ENCODE measurements at places on chromosomes 4 and X. TPM values are rescaled to one million over a fixed set of nuclear protein-coding genes. Genes with fewer than 3 reads are reported as not detected.

GRCh38 chr4:66681962-66682361 lies 863.3 kb downstream of the CENPC start:
- DNase-seq, result no peak

DNA sequence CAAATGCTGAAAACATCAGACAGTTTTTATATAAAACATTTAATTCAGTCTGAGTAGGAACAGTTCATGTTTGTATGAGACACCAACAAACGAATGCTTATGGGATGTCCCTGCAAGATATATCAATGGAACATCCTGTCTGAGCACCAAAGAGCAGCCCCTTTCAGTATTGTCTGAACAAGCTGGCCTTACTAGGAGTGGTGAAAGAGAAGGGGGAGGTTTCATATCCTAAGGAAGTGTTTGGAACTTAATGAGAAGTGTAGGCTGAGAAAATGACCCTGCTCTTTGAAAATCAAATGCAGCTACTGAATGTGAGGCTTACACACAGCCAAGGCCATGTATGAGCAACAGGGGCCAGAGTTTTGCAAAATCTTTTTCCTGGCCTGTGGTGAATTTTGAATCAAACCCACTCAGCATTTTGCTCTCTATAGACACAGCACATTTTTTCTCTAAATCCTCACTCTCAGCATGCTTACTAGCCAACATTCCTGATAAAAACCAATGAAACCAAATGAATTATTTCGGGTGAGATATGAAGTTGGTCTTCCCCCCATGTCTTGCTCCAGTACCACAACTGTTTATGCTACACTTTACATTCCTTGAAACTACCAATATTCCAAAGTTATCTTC lies 119.4 kb downstream of the LUZP4 start:
- no peak for DNase-seq

- no peak for DNase-seq
These were observed 14.5 kb downstream of the SOD3 start for GRCh38 chr4:24809815-24810405.

DNA sequence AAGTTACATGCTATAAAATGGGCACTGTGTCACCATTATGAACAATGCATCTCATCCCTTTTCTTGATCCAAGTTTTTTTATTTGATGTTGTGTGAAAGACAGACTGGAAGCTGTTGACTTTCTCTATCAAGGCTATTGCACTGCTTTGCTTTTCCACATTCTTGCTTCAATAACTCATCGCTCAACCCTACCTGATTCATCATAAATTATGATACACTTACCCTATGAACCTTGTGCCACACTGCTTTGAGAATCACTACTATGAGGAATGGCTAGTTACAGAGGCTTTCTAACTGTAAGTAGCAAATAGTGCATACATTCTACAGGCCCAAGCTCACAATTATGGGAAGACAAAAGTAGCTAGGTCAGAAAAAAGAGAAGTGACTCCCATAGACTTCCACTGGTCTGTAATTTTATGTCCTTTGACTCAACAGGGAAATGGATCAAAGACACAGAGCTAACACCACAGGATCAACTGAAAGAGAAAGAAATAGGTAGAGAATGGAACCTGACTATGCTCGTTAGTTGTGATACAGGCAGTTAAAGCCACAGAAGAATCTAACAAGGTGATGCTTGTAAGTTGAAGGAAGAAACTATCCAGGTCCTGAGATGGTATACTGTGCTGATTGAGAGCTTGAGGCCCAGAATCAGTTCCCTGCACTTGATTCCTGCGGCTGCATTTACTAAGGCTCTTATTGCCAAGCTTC lies 163.5 kb downstream of the PPP3CA start:
- no peak for DNase-seq

DNA sequence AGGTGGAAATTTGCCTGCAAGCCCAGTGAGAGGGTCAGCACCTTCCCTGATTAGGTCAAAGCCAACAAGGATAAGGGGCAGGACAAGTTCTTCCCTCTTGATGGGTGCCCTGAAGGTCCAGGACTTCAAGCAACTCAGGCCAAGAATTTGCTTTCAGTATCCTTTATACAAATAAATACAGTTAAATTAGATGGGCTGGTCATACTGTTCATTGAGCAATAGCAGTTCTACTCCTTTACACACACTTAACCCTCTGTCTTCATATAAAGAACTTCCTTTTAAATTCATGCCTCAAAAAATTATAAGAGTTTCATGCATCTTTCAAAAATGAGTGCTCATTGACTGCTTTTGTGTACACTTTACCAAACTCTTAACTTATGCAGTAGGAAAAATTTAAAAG lies 392.0 kb downstream of the SPRY1 start:
- no peak for DNase-seq

DNA sequence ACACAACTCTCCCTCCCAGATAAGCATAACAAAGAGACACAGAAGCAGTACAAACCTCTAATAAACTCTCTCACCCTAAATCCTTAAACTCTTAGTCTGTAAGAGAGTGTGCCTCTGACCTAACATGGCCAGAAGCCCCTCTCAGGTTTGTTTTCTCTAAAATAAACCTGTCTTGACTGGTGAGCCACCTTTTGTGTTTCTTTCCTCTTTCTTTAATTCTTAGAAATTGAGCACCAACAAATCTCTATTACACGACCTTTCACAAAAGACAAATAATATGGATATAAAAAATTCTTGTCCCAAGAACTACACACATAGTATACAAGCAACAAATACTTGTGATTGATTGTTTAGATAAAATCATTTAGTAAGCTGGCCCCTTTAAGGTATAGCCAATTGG lies 573.7 kb downstream of the EPHA5 start:
- DNase-seq, result no peak

- no peak for DNase-seq
These were observed 64.4 kb downstream of the DLG3 start for GRCh38 chrX:70509078-70509477.

DNA sequence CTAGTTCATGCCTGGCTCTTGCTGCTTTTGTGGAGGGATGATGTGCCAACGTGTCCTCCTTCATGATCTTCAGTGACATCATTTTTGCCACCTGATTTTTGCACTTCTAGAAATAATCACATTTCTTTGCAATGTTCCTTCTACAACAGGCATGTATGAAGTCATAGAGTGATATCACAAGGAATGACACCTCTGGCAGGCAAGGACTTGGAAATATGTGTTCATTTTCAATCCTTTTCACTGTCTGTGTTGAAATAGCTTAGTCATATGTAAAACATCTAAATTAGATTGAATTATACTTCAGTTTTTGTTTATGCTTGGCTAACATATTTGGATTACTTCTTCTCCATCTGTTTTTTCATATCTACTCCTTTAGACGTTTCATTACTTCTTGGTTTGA lies 221.2 kb upstream of the STK26 start:
- DNase-seq, result no peak

- DNase-seq, result no peak
These were observed 205.6 kb upstream of the EOLA2 start for GRCh38 chrX:150143721-150144440.

LEF1 gene
- 0.58 TPM for total RNA-seq

NHS gene
- 2.7 TPM for total RNA-seq

DNA sequence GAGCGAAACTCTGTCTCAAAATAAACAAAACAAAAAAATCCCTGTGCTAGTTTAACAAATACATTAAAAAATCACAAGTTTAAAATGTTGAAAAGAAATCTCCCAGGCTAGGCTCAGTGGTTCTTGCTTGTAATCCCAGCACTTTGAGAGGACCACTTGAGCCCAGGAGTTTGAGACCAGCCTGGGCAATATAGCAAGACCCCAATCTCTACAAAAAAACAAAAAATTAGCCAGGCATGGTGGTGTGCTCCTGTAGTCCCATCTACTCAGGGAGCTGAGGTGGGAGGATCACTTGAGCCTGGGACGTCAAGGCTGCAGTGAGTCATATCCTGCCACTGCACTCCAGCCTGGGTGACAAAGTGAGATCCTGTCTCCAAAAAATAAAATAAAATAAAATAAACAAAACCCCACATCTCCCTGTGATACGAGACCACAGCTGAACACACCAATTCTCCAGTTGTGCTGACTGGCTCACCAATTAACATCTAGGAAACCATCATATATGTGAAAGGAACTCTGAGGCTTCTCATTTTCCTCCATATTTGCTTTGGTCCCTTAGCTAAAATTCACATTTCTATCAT lies 7.3 kb downstream of the RPS4X start:
- no peak for DNase-seq

FANCB gene
- total RNA-seq, result 1.5 TPM

DNA sequence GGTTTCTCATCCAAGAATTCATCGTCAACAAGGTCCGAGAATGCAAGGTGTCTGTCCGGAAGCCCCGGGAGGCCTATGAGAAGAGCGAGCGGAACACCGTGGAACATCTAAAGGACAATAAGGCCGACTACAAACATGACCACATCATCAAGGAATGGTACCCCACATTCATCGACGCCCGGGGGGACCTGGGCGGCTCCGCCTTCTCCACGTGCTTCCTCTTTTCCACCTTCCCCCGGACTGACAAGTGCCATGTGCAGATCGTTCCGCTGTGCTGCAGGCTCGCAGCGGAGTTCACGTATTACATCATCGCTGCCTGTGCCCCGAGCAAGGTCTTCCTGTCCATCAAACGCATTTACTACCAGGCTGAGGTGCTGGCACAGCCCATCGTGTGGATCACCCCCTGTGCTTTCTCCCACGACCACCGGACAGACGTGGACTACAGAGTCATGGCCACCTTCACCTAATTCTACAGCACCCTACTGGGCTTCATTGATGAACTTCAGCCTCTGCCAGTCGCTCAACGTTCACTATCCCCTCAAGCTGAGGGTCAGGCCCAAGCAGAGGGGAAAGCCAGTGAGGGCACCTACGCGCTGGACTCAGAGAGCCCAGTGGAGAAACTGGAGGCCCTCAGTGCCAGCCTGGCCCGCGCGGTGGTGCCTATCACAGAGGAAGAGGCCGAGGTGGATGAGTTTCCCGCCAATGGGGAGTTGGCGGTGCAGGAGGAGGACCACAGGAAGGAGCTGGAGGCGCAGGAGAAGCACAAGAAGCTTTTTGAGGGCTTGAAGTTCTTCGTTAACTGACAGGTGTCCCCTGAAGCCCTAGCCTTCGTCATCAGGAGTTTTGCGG lies 125.9 kb upstream of the PABPC4L start:
- DNase-seq, result no peak

PCDH18 gene
- total RNA-seq, result under 0.01 TPM

MAGEB2 gene
- total RNA-seq, result not detected

SSX4 gene
- not detected for total RNA-seq

GRCh38 chr4:5893004-5893580 lies at the start of gene CRMP1:
Gene CRMP1, minus strand, starts transcription at chr4:5893086. Its CDS starts 117 bp downstream, at chr4:5892969.
- no peak for DNase-seq

GRCh38 chrX:67503453-67503852 lies 40.4 kb upstream of the AR start:
- DNase-seq, result no peak

- no peak for DNase-seq
These were observed 868.9 kb downstream of the PDHA2 start for GRCh38 chr4:96708766-96709165.

DNA sequence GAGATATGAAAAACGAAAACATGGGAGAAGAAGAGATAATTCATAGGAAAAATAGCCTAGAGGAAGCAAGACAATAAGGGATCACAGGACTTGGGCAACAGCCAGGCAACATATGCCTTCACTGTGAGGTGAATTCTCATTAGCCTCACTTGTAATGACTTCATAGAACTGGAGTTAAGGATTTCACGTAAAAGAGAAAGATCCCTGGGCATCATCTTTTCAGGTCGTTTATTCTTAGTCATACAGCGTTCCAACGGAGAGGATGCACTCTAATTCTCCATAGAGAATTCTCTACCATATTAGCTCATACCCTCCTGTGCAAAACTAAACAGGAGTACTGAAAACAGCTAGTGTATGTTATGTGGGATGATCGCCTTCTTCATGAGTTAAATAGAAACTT lies 1.4 kb downstream of the PRKG2 start:
- DNase-seq, result no peak

- DNase-seq, result no peak
These were observed 3.3 kb downstream of the ANXA5 start for GRCh38 chr4:121693450-121693849.

MAGEA4 gene
- total RNA-seq, result not detected

Measured in glomerular endothelial cell (primary cell).